ENCODE measurements at places on chromosomes 1 and 21.

- DNase-seq = no peak
These were observed 97.6 kb downstream of the ATP1A1 start for GRCh38 chr1:116470671-116471070.

DNA sequence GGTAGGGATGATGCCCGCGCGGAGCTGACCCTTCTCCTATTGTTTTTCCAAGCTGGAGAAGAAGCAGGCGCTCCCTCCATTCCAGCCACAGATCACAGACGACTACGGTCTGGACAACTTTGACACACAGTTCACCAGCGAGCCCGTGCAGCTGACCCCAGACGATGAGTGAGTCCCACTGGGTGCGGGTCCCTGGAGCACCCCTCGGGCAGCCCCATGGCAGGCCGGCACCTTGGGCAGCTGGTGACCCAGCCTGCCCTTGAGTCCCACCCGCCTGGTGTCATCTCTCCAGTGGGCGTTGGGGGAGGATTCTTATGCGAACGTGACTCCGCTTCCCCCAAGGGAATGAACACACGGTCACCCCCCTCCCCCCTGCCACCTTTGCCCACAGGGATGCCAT lies 10.0 kb downstream of the FAAP20 start:
- DNase-seq = no peak

DNA sequence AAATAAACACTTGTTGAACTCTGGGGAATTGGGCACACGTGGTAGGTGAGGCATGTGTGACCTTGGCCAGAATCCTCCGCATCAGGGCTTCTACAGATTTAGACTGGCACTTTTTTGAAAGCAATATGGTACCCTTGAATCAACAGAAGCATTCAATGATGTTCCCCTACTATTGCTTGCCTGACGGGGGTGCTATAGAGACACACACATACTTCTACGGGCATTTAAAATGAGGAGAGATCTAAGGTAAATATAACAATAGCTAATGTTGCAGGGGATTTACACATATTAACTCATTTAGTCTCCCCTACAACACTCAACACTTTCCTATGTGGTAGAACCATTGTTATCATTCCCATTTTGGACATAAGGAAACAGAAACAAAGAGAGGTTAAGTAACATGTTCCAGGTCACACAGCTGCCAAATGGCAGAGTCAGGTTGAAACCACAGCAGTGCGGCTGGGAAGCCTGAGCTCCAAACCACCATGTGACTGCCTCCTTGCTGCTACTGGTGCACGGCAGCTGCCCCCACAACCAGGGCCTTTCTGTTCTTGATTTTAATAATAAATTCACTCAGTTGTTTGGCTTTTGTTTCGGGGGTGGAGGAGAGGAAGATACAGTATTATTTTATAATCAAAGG lies 147.4 kb downstream of the ZNF281 start:
- DNase-seq = peak; percentile 27

- peak; percentile 33 for DNase-seq
These were observed 14.2 kb downstream of the WDR4 start for GRCh38 chr21:42864815-42865775.

- DNase-seq = no peak
These were observed 1.2 kb downstream of the LBR start for GRCh38 chr1:225426395-225427234.

DNA sequence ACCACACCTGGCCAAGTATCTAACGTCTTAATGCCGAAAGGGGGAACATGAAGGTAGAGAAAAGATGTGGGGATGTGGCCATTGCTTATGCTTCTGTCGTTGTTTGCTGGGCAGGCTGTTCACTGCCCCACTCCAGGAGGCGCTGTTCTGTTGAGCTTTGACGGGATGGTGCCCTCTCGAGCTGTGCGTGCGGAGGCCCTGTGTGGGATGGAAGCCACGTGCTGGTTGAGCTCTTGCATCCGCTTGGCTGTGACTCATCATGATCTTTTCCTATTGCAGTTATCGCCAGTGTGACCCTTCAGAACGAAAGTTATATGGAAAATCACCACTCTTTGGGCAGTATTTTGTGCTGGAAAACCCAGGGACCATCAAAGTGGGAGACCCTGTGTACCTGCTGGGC lies 26.3 kb downstream of the MTARC1 start:
- DNase-seq = no peak

All from iPS-NIHi11 (cell line).